ENCODE measurements at places on chromosomes 12 and 14.

DNA sequence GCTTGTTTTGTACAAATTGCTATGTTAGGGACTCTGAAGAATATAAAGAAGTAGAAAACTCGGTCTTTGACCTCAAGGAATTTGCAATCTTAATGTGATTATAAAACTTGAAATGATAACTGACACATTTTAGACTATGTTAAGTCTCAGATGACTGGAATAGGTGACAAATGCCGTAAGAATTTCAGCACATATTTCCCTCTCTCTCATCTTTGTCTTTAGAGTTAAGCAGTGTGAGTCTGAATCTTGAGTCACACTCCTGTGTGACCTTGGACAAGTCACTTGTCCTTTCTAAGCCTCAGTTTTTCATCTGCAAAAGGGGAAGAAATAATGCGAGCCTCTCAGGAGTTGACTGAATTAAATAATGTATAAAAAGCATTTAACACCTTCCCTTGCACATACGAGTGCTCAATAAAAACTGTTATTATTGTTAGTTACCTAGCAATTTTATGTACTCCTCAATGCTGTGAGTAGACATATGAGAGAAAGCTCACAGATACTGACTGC is 103.7 kb downstream of the DYRK2 start:
- no peak for DNase-seq

GRCh38 chr12:54981796-54982195 is 2.8 kb downstream of the TESPA1 start:
- no peak for DNase-seq

GRCh38 chr12:112664569-112664968 is 127.0 kb upstream of the RPH3A start:
- no peak for DNase-seq

- DNase-seq = no peak
Measured at GRCh38 chr12:24719293-24719721, 229.6 kb downstream of the BCAT1 start.

DNA sequence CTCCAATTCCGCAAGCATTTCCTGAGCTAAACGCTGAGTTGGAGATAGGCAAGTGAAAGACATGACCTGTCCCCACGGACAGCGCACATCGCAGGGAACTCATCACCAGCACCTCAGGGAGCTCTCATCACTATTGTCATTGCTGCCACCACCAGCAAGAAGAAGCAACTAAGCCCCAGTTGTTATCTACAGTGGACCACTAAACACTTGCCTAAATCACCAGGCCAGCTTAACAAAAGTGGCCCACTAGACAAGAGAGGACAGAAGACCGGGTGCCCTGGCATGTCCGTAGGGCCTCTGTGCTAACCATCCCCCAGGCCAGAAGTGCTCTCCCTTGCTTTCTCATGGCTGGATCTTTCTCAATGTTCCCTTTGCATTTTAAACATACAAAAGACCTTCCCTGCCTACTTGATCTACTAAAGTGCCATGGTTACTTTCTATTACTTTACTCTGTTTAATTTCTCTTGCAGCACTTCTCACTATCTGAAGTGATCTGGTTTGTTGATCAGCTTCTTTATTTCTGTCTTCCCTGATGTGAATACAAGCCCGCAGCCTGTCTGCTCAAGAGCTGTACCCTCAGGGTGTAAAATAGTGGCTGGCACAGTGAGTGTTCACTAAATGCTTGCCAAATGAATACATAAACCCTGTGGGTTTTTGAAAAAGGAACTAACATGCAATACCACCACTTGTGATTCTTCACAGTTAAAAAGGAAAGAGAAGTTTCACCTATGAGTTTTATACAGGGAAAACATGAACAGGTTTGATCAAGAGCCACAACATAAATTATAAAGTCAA is 60.9 kb upstream of the RFLNA start:
- DNase-seq = no peak

DNA sequence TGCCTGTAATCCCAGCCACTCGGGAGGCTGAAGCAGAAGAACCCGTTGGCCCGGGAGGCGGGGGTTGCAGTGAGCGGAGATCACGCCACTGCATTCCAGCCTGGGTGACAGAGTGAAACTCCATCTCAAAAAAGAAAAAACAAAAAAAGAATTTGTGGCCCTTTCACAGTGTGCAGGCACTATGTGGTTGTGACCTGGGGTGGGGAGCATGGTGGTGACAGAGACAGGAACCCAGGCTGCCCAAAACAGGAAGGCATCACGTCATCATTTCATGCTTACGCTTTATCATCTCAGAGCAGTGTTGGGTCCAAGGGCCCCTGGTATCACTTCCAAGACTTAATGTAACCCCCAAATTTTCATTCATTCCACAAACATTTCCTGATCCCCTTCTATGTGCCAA is 175.7 kb upstream of the GSC start:
- no peak for DNase-seq

DNA sequence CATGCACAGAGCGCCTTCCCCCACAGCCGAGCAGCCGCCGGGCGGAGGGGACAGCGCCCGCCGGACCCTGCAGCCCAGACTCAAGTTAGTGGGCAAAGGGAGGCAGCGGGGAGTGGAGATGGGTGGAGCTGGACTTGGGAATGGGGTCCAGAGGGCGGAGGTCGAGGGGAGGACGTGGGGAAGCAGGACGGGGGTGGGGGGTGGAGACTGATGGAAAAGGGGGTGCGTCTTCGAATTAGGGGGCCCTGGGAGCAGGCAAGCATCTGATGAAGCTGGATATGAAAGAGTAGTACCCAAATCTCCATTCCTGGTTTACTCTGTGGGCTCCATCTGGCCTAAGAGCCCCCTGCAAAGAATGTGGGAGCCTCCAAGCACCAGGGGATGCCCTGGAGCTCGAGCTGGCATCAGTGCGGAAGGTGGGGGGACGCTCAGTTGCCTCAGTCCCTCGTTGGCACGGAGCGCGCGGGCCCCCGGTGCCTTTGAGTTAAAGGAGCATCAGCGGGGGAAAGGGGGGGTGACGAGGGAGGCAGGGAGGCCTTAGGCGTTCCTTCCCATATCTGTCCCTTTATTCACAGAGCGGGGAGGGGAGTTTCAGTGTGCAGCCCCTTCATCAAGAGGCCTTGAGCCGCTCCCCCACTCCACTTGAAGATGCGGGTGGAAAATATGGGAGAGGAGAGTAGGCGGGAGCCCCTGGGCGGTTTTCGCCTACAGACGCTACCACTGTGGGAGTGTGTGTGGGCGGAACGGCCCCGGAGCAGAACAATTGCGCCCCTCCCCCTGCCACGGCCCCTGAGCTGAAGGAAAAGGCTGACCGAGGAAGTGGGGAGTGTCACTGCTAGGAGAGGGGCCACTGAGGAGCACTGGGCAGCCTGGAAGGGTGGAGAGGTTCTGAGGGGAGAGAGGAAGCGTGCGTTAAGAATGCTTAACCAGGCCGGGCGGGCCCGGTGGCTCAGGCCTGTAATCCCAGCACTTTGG is 644 bp downstream of the NAB2 start:
- no peak for DNase-seq

DNA sequence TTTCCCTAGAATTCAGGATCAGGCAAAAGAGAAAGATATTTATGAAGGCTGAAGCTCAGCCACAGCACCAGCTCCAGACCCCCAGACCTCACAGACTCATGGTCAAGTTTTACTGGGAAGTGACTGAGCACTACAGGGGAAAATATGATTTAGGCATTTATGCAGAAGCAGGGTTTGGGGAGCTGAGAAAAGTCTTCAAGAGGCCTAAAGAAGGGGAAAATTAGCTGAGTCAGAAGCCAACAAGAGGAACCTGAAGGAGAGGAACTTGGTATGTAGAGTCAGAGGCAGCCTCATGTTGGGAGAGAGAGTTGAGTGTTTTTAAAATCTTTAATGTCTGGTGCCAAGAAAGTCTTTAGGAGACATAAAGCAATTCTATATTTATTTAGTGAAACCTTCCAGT is 63.0 kb downstream of the FOS start:
- DNase-seq = no peak

DNA sequence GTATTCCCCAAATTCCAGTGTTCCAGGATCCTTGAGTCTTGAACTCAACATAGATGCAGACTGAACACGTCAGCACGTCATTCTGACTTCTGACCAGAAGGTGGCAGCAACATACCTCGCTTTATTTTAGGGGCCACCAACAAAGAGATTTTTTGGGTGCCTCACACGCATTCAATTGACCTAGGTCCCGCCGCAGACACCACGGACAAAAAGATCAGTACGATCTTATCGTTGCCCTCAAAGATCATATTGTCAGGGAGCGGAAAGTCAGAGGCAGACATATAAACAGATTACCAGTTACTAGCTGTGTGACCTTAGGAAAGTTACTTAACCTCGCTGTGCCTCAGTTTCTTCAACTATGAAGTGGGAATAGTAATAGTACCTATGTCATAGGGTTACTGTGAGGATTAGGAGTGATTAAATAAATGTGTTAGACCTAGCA is 6.5 kb upstream of the PRPH start:
- DNase-seq = peak; percentile 16

DNA sequence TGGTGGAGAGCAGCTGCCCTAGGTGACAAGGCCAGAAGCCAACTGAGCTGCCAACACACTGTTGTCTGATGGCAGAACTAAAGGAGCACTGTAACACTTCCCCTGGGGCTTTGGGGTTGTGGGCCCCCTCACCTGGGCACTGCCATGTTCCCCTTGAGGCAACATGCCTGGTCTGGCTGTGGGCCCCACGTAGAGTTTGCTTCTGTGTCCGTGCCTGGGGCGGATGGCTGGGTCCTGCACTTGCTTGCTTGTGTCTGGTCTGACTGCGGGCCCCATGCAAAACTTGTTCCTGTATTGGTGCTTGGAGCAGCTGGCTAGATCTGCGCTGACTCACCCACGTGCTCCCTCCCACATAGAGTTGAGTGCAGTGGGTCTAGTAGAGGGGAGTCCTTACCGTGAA is 78.4 kb downstream of the MNAT1 start:
- no peak for DNase-seq

DNA sequence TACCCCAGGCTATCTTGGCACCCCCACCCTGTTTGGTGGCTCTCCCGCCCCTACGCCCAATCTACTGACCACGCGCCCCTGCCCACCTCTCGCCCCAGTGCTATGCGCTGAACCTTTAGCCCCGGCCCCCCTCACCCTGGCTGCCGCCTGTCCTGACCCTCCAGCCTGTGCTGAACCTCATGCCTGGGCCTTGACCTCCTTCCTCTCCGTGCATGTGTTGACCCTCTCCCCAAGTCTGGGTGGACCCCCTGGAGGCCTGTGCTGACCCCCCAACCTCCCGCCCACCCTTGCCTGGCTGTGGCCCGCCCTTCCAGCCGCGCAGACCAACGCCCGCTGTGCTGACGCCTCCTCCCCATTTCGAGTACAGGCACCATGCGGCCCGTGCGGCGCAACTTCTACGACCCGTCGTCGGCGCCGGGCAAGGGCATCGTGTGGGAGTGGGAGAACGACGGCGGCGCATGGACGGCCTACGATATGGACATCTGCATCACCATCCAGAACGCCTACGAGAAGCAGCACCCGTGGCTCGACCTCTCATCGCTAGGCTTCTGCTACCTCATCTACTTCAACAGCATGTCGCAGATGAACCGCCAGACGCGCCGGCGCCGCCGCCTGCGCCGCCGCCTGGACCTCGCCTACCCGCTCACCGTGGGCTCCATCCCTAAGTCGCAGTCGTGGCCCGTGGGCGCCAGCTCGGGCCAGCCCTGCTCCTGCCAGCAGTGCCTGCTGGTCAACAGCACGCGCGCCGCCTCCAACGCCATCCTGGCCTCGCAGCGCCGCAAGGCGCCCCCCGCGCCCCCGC is 20.7 kb downstream of the DTX1 start:
- DNase-seq = no peak

DNA sequence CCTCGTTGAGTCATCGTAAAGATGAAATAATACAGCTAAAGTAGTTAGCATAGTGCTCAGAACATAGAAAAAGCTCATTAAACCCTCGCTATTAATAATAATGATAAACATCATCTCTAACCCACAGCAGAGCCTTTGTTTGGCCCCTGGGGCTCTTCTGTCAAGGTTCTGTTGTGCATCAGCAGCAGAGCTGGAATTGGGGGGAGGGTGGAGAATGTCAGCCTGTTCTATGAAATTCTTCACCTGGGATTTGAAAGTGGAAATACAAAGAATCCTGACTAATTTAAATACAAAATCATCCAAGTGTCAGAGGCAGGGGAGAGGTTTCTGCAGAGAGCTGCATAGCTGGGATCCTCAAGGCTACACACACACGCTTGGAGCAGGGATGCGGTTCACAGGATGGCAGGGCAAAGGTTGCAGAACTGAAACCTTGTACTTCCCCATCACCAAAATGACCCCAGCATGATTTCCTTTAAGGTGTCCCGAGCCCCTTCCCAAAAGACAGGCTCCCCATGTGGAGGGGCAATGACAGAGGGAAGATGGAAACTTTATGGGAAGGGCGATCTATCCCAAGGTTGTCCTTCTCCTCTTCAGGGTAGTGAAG is 71.8 kb downstream of the DAD1 start:
- no peak for DNase-seq

- no peak for DNase-seq
Measured at GRCh38 chr12:3216726-3217682, 139.8 kb downstream of the TSPAN9 start.

- no peak for DNase-seq
Measured at GRCh38 chr14:94027566-94028449, 1.7 kb downstream of the OTUB2 start.

- DNase-seq = no peak
Measured at GRCh38 chr14:32354716-32355115, 25.6 kb downstream of the AKAP6 start.

DNA sequence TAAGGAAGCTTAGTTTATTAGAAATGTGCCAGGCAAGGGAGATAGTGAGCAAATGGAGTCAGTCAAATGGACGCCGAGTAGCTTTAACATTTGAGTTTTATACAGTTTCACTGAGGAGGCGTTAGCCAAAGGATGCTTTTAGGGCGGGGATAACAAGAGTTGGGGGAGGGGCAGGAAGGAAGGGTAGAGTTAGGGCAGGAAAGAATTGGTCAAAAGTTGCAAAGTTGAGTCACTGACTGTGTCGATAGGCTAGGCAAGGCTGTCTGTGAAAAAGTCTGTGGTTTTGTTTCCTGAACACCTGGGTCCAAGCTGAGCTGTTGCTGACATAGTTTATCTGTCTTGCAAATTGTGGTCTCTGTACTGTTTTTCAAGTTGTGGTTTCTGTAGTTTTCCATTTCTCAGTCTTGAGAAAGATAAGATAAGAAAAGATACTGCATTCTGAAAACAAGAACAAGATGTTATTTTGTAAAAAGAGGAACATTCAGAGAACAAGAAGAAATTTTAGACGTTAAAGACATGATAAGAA is 62.6 kb upstream of the RESF1 start:
- no peak for DNase-seq

GRCh38 chr14:61203081-61203753 is 77.9 kb downstream of the TMEM30B start:
- DNase-seq = no peak

- no peak for DNase-seq
Measured at GRCh38 chr12:81863406-81863805, 104.3 kb upstream of the PPFIA2 start.

DNA sequence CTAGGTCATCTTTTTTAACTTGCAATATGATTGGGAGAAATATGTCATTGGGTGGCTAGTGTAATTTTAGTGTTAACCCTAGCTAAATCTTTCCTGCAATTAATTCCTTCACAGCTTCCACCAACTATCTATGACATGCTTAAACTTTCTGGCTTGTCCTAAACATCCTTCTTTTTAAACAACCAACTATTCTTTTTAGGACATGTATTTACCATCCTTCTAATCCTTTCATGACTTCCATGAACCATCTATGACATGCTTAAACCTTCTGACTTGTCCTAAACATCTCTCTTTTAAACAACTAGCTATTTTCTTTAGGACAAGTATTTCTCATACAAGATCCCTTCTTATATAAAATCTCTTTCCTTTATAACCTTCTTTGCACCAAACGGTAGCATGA is 179.6 kb upstream of the PDZRN4 start:
- no peak for DNase-seq

GRCh38 chr12:46342562-46343033 is 30.0 kb downstream of the SLC38A2 start:
- DNase-seq = no peak

- DNase-seq = no peak
Measured at GRCh38 chr14:33282331-33283230, 343.9 kb downstream of the NPAS3 start.

Measured in NCI-H1048 (cell line).